ENCODE measurements at places on chromosomes 16 and 17.

DNA sequence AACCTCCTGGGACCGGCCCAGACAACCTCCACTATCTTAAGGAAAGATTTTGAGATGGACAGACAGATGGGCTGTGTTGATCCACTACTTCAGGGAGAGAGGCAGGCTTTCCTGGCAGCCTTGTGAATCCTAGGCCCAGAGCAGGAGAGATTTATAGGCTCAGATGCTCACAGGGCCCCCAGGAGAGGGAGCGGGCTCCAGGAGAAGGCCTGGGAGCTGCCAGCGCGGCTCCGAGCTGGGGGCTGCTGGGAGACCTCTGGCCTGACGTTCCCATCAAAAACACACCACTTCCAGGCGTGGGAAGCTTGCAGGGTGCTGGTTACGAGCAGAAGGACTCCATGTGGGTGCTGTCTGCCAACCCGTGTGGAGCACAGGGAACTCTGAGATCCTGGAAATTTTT, 53.2 kb downstream of the MYH11 start:
- no peak for DNase-seq

- DNase-seq: no peak
Observed at GRCh38 chr16:25052530-25052929, 37.4 kb upstream of the ARHGAP17 start.

DNA sequence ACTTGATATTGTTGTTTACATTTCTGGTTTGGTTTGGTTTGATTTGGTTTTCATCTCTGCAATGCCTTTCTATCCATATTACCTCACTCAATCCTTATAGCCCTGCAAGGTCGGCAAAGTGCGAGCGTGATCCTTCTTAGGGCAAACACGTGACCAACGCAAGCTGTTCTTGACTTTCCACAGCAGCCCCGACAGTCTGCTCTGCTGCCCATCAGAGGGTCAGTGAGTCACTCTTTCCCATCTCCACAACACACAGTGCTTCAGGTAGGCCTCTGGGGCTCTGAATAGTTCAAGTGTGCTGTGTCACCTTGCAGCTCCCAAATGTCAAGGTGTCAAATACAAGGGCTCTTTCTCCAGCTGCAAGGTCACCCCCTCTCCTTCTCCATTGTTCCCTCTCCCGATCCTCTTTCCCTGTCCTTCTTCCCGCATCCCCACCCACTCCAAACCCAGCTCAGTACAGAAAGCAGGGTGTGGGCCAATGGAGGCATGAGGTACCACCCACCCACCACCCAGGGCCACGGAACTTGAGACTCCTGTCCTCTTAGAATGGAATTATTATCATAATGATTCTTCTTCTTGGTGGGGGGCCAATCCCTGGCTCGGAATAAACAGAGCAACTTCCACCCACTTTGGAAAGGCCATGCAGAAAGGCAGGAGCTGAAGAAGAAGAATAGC, 139.7 kb downstream of the SLC39A11 start:
- no peak for DNase-seq

DNA sequence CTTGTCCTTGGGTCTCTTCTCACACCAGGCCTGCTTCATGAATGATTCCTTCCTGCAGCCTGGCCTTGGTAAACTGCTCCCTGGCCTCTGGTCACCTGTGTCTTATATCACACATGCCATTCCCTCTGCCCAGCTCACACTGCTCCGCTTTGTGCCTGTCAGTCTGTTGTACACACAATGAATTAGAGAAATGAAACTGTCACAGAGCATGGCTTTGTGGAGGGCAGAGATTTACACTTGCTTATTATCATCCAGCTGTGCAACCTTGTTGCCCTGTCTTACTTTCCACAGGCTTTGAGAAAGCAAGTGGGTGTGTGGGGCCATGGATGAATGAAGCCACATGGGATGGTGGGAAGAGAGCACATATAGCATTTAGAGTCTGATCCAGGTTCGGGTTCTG, 22.4 kb downstream of the ALDH3A2 start:
- DNase-seq: no peak

DNA sequence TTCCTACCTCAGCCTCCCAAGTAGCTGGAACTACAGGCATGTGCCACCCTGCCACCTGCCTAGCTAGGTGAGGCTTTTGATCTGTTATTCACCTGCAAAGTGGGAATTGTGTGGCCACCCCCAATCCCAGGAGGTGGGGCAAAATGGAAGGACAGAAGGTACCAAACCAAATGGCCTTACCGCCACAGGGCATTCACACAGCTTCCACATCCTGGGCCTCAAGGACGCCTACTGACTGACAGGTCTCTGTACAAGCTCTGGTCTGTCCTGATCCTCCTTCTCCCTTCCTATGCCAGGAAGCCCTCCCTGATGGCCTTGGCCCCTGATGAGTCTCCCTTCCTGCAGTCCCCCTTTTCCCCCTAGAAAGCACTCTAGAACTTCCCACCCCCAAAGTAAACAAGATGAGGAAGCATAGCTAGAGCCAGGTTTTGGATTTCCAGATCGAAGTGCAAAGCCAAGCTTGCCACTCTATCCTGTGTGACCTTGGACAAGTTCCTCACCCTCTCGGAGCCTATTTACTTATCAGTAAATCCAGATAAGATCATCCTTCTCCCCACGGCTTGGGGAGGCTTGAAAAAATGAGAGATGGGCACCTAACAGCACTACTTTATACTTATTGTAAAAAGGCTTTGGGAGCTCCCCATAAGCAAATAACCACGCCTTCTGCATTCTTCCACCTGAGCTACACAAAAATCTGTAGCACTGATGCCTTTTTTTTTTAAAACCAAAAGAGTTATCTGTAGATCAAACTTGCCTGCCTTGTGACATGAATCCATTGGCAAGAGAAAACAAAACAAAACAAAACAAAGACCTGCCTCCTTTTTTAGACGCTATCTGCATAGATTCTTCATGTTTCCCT, 4.5 kb downstream of the PLLP start:
- DNase-seq: no peak

DNA sequence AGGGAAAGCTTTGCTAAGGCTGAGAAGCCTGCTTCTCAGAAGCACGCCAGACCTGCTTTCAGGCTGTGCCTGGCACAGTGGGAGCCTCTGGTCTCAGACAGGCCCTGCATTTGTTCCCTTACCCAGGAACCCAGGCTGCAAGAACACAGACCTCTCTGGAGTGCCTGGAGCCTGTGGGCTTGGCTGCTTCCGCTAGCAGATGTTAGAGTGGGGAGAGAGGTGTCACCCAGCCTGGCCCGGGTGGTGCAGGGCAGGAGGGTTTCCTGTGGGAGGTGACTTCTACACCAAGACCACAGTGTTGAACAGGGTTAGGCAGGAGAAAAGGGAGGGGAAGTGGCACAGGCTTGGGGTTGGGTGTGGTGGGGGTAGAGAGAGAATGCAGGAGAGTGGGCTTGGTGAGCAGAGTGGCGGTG, 35.8 kb upstream of the ADGRG1 start:
- peak; percentile 66 for DNase-seq

GRCh38 chr17:28574526-28574925, 2.2 kb downstream of the ALDOC start:
- DNase-seq: no peak

DNA sequence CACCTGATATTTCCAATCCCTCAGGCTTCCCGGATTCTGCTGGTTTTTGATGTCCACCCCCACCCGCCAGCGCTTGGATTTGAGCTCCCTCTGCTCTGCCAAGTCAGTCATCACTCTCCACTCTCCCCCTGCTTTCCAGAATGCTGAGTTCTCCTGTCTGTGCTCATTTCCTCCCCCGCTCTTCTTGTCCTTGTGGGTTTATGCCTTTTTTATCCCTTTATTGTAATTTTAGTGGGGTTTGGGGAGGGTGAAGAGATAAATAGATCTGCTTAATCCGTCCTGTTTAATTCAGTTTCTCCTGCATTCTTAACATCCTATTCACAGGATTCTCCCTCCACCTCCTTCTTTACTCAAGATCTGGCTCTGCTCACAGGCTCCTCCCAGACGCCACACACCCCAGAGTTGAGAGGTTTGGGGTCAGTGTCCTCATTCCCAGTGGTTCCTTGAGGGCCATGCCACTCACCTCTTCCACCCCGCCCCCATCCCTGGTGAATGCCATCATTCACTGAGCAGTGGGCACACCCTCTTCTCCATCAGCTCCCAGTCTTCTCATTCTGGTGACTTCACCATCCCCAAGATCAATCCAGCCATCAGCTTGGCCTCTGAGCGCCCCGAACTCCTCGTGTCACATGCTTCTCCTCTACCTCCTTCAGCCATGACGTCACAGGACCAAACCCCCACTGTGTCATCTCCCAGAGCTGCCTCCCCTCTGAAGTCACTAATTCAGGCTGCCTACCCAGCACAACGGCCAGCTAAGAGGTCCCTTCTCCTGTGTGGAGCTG, 15.1 kb upstream of the GUCY2D start:
- DNase-seq: no peak

DNA sequence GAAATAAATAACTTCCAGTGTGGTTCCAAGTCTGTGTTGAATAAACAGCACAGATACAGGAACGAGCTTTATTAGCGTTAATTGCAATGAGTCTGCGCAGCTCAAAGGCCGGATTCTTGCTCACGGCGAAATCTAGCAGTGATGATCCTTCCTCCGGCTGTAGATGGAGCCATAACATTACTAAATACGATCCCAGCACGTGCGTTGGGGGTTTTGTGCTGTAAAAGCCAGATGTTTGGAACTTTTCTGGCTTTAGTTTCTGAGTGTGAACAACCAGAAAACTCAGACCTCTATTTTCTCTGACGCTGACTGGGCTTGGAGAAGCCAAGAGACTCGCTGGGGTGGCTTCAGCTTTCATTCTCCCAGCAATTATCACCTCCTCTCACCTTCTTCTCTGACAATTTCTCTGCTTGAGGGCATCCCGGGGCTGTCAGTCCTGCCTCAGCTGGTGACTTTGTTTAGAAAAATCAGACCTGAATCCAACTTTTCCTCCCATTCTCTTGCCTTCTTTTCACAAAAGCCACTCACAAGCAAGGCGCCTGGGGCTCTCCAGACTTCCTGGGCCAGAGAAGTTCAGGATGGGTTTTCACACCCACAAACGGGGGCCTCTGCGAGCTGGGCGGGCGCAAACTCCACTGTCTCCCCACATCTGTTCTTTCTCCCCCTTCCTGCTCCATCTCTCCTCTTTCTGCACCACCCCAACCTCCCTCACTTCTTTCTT, 47.1 kb upstream of the AKTIP start:
- DNase-seq: peak; percentile 54

DNA sequence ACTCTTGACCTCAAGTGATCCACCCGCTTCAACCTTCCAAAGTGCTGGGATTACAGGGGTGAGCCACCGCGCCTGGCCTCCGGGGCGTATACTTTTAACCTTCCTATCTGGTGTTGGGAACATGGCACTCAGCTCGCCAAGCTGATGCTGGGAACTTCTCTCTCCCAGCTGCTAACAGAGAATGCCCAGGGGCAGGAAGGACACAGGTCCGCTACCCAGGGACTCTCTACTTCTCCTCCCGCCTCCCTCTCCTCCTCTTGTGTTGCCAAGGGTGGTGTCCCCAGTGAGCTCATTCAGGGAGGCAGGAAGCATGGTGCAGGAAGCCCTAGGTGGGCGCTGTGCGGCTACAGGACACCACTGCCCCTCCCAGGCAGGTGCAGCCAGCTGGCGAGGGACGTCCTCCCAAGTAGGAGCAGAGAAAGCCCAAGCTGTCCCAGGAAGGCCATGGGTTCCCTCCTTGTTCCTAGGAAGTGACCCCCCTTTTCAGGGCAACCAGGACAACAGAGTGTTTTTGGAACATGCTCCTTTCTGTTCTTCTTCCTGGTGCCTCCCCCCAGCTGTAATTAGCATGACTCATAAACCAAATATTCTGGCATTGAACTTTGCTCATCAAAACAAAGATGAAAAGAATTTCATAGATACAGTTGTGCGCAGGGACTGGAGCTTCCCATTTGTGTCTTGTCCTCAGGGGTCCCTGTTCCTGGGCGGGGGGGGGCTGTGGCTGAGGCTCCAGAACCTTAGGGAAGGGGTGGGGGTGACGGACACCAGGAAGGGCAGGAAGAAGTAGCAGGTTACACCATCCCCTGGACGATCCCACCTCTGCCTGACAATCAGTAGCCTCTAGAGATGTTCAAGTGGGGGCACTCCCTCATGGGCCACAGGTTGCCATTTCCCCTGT, 2.7 kb downstream of the C1QTNF1 start:
- DNase-seq: no peak

- DNase-seq: no peak
Observed at GRCh38 chr16:3618769-3619141, 7.3 kb upstream of the SLX4 start.

GRCh38 chr16:74991593-74992403, 6.9 kb upstream of the WDR59 start:
- no peak for DNase-seq

DNA sequence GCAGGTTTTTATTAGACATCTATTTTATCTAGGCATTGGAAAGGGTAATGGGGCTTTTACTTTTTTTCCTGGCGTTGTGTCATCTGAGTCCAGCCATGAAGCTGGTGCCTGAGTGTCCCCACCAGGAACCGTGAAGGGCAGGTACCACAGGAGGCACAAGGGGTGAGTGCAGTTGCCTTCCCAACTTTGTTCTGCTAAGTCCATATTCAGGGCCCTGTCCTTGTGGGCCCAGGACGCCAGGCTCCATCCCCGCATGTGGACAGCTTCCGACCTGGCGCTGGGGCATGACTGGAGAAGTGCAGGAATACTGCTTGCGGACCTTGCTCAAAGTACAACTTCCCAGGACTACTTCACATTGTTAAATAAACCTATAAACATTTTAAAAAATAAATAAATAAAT, 60.6 kb downstream of the KPNA2 start:
- no peak for DNase-seq

DNA sequence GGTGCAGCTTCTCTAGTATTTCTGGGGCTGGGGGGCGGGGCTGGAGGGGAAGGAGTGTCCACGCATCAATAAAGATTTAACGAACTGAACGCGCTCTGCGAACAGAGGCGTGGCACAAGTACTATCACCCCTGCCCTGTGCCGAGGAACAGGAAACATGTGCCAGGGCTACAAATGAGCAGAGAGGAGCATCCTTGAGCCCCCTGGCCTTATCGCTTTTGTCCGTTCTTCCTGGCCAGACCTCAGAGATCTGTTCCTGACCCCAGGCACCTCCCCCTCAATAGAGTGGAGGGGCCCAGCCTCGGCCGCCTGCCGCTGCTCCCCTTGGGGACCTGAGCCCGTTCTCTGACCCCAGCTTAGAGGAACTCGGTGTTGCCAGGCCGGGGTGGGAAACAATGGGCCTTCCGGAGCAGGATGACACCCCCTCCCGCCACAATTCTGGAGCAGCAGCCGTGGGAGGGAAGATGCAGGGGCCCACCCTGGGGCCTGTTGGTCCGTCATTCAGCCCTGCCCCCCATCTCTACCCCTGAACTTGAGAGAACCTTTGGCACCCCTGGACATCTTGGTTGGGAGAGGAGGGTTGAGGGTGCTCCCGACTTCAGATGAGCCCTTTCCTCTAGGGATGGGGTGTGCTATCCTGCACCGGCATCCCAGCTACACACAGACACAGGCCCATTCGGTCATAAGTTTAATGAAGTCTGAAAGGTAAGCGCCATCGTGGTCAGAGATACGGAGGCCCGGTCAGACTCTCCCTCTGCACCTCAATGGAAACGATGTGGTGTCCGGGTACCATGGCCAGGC, 1.1 kb downstream of the NAA38 start:
- peak; percentile 39 for DNase-seq

GRCh38 chr16:1613728-1614455, 1.7 kb downstream of the CRAMP1 start:
- peak; percentile 8 for DNase-seq

Measured in stimulated activated CD4-positive, alpha-beta T cell treated with anti-CD3 and anti-CD28 coated beads, Interleukin-4, amount 100 ng/mL, for 24 hours (primary cell).